ENCODE measurements at places on chromosomes 2 and 18. TPM values are rescaled to one million over a fixed set of nuclear protein-coding genes. Genes with fewer than 3 reads are reported as not detected.

GRCh38 chr2:27441958-27442919 lies at the start of gene KRTCAP3:
Gene KRTCAP3, plus strand, starts transcription at chr2:27442381. Its CDS starts 32 bp downstream, at chr2:27442413.
- no peak for DNase-seq

DNA sequence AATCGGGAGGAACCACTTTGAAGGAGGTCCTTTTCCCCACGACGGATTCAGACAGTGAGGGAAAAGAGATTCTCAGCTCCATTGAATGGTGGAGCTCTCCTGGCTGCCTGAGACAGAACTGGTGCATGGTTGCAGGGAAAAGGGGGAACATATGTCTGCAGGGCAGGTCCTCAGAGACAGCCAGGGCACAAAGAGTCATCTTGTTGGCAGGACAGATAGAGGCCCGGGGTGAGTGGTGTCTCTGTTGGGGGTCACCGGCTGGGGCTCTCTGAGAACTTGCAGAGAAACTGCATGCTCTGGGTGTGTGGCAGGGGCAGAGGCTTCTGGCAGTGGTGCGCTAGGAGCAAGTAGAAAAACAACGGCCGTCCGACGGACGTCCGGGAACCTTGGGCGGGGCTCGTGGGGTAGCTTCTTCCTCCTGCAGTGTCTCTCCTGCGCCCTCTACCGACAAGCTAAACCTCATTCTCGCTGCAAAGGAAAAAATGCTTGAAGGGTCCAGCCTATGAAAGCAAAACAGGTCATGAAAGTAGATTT lies 94.3 kb downstream of the CDCA7 start:
- DNase-seq, result peak; percentile 87

DNA sequence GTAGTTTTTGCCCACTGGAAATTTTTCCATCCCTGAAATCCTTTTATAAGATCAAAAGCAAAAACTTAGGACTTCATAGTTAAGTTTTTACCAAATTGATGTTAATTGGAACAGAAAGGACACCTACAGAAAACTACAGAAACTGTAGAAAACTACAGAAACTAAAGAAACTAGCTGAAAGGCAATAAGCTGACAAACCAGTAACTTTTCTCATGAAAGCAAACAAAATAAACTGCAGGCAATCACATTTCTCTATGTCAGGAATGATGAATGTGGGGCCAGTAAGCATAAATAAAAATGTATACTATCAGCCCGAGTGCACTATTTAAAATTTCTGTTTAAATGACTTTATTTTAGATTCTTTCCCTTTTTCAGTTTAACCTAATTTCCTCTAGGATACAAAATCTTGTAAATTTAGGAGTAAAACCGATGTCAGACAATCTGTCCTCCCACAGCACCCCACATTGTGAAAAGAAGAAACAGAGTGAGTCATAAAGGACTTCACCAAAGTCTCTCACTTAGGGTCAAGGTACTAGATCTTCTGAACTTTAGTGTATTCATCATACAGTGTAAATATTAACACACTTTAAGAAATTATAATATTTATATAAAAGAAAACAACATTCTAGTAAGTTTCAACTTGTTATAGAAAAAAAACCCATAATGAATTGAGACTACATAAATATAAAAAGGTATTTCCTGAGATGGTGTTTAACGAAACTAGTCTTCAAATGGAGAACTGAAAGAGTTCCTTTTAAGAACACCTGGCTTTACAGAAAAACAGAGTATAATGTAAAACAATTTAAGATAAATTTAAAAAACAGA lies 46.6 kb downstream of the USP40 start:
- DNase-seq, result no peak

- no peak for DNase-seq
Observed at GRCh38 chr18:27363872-27364271, 178.8 kb upstream of the CHST9 start.

The TMX3 gene
- total RNA-seq, result 43.4 TPM

The KLHL29 gene
- total RNA-seq, result 4.6 TPM

- DNase-seq, result no peak
Observed at GRCh38 chr2:96918754-96919550, 49.1 kb upstream of the SEMA4C start.

- no peak for DNase-seq
Observed at GRCh38 chr2:85011098-85011497, 40.1 kb downstream of the KCMF1 start.

GRCh38 chr2:102064679-102065674 lies 73.2 kb downstream of the IL1R2 start:
- DNase-seq, result peak; percentile 20

The CLEC4F gene
- total RNA-seq, result not detected

DNA sequence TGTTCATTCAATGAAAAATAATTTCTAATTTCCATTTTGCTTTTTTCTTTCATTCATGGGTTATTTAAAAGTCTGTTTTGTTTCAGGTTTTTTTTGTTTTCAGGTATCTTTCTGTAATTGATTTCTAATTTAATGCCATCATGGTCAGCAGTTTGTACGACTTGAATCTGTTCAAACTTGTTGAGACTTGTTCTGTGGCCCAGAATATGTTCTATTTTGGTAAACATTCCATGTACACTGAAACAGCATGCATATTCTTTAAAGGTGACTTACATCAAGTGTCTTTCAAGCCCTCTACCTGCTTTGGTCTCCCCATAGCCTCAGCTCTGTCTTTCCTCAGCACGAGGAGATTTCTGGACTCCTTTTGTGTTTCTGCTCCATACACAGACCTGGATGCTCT lies 49.1 kb downstream of the CYP1B1 start:
- no peak for DNase-seq

The TFCP2L1 gene
- total RNA-seq, result 0.51 TPM

The ACVR2A gene
- total RNA-seq, result 9.9 TPM
